HS-5 (cell line): ENCODE measurements at places on chromosomes 5 and 9.

DNA sequence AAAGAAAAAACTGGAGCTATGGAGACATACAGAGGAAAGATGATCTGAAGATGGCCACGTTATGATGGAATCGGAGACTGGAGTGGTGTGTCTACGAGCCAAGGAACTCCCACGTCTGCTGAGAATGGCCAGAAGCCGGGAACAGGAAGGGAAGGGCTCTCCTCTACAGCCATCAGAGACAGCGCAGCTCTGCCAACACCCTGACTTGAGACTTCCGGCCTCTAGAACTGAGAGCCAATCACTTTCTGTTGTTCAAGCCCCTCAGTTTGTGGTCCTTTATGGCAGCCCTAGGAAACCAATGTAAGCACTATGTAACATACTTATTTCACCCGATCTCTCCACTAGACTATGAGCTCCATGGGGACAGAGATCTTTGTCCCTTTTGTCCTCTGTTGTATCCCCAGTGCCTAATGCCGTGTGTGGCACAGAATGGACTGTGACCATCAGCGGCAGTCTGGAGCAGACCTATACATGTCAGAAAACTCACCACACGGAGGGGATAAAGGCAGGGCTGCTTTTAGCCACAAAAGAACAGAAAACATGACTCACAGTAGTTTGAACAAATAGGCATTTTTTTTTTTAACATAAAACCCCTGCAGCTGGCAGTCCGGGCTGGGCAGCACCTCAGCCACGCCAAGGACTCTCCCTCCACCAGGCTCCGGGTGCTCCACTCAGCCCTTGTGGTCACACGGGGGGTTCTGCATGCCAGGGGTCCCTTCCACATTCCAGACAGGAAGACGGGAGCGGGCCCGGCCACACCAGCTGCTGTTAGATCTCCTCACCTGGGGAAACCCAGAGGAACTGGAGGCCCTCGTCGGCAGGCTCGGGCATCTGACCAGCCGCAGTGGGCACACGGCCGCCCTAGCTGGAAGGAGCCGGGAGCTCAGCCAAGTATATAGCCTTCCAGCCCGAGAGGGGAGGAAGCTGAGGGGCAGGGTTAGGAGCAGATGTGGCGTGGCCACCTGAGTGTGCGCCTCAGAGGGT, 16.1 kb upstream of the MXD3 start:
- DNase-seq, result no peak

DNA sequence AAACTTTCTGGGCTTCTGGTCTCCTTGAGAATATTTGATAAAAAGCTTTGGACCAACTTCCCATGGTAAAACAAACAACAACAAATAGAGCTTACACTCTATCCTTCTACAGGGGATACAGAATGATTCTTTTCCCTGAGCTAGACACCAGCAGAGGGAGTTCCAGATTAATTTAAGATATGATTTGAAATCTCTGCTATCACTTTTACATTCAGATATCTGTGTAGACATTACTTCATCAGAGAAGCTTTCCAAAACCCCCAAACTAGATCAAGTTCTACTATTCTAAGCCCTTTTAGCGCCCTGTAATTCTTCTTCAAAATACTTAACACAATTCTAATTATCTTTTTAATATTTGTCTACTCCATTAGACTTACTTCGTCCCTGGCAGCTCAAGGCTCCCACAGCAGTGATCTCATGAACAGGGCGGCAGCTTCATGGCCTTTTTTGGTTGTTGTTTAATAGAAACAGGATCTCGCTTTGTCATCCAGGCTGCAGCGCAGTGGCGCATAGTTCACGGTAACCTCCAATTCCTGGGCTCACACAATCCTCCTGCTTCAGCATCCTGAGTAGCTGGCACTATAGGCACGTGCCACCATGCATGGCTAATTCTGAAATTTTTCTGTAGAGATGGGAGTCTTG, 955 bp upstream of the GALNT12 start:
- DNase-seq, result no peak

DNA sequence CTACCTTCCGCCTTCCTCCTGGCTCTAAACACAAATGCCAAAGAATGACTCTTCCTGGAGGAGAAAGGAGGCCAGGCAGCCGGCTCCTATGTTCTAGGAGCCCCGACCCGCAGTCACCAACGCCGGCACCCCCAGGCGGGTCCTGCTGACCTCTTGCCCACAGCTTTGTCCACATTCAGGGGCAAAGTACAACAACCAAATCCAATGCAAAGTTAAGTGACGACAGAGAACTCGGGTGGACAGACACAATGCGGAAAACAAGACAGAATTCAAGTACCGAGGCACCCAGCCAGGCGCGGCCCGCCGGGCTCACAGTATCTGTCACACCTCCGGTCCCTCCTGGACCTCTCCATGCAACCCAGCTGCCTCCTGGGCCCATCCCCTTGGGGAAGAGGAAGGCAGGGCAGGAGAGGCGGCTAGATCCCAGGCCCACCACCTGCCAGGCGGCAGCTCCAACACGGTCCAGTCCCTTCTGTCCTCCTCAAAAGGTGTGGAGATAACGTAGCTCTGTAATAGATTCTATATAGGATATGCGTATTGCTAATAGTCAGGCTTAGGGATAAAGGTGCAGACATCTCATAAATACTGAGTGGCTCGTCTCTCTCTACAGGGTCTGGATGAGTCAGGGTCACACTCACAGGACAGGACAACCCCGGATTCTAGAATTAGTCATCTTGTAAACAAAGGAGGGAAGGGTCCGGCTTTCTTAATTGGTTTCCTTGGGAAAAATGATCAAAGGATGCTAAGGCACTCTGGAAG, 46.9 kb upstream of the UBAC1 start:
- peak; percentile 9 for DNase-seq

- DNase-seq, result no peak
Measured at GRCh38 chr9:103301051-103301450, 305.9 kb downstream of the CYLC2 start.

DNA sequence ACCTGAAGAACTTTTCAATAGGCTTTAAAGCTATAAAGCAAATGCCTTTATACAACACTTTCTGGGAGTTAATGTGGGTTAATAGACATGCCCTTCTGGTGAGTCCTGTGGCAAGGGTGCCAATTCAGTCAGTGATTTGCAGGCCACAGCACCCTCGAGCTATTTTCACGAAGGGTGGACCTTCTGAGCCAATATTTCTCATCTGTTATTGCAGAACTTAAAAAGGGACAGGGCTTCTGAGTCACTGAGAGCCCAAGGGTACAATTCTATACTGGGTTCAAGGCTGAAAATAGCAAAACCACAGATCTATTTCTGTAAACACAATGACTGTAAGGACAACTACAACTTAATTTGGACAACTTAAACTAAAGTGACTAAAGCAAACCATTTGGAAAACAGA, 92.8 kb downstream of the GABRG2 start:
- no peak for DNase-seq

GRCh38 chr9:35776018-35776417, 15.4 kb upstream of the NPR2 start:
- DNase-seq, result no peak

- no peak for DNase-seq
Measured at GRCh38 chr5:180604271-180604670, 13.0 kb upstream of the SCGB3A1 start.

GRCh38 chr5:55575815-55576583, 41.2 kb upstream of the PLPP1 start:
- no peak for DNase-seq

DNA sequence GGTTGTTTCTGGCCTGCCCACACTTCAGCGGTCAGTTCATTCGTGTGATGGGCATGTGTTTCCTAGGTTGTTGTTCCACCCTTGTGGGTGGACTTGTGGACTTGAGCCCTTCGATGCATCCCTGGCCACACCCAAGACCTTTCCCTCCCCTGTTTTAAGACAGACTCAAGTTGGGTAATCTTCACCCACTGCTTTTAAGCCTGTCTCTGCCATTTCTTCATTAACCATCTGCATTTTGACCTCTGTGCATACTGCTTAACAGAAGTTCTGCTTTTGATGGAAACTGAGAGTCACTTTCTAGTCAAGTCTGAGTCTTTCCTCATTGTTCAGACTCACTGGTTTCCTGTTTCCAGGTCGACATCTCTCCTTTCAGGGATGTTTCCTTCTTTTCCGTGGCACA, 233.7 kb downstream of the ARHGEF28 start:
- no peak for DNase-seq

DNA sequence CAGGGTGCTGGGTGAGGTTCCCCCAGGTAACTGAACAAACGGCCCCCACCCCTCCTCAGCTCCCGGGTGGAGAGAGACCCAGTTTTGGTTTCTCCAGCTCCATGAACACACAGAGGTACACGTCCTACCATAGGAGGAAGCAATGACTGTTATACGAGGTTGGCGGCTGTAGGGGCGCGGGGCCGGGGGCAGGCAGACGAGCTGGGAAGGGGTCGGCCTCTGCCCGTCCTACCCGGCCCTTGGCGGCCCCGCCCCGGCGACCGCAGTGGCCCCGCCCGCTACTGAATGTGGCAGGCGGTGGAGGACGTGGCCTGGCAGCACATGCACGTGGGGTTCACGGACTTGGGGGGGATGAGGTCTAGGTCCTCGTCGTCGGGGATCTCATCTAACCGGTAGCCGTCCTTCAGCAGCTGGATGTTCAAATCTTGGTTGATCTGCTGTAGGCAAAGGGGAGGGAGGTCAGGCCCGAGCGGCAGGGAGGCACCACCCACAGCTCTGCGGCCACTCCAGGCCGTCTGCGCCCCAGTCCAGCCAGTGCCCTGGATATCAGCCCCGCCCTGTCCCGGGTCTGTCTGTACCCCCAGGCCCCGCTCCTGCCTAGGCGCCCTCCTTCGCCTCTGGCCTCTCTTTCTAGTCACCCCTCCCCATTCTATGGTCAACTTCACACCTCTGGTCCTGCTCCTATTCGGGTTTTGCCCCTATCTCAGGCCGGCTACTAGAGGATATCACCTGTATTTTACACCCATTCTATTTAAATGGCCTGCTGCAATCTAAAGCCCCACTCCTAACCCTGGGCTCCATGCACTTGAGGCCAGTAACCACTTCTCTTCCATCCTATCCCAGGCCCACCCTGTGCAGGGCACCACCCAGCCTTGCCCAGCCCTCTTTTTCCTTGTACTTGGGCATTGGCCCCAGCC, 24.2 kb upstream of the MYORG start:
- DNase-seq, result no peak

DNA sequence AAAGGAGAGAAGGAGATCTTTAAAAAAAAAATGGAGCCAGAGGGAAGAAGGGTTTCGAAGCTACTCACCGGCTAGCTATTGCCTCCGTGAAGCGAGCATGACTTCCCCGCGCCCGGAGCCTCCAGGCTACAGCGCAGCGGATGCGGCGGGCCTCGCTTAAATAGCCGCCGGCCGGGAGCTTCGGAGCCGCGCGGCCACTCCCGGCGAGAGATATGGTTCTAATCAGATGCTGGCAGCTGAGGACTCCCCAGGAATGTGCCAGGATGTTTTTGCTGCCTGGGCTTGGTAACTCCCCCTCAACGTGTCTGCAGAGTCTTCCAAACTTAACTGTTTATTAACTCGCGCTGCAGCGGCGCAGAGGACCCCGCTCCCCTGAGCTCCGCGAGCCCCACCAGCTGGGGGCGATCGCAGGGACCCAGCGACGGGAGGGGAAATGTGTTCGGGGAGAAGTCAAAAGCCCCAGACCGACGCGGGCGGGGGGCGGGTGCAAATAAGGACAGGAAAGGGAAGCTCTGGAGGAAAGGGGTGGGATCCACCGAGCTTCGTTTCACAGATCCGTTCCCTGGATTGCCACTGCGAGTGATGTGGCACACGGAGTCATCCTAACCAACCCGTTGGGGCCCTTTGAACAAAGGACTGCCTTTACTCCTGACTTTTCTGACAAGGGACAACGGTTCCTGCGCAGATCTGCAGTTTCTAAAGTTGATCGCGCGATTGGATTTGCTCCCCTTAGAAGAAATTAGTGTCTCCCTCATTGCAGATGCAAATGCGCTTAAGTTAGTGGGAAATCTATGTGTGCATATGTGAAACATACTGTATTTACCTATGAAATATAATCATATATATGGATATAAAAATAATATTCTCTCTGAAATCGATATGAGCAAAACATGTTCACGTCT, at the start of gene DAB2:
DAB2 (minus strand) TSS at position 245 of the 902 bp plus-strand sequence. CDS start 30,660 bp downstream, outside the sequence.
- peak; percentile 91 for DNase-seq

GRCh38 chr5:151253605-151253950, 593 bp downstream of the GM2A start:
- DNase-seq, result no peak
